Keratinocyte (primary cell): ENCODE measurements at places on chromosomes 7 and 10.
A peak's percentile ranks its signal among the peaks of the same experiment; 100 is the strongest.

DNA sequence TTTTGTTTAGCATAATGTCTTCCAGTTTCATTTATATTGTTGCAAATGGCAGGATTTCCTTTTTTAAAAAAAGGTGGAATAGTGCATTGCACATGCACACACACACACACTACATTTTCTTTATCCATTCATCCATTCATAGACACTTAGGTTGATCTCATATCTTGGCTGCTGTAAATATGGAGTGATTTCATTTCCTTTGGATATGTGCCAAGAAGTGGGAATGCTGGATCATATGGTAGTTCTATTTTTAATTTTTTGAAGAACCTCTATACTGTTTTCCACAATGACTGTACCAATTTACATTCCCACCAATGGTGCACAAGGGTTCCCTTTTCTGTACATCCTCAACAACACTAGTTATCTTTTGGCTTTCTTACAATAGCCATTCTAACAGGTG, 68.9 kb downstream of the EBLN1 start:
- no peak overlapping the region for H3K4me3 ChIP-seq
- no peaks in the 10 kb centered on the region for H3K4me1 ChIP-seq
- H3K27me3 ChIP-seq: no peaks in the 10 kb centered on the region
- no peak for DNase-seq

DNA sequence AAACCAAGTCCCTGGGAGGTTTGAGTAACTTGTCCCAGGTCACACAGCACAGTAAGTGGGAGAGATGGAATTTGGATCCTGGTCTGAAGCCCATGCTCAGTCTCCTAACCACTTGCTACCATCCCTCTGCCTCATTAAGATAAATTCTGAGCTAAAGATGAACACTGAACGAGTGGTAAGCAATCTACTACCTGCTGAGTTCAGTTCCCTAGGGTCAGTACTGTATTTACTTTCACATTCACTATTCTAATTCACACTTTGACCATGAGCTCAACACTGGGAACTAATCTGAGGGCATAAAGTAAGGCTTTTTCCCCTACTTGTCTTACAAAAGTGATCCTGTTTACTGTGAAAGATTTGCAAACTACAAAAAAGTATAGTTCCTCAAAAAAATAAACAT, 2.4 kb downstream of the UROS start:
- H3K36me3 ChIP-seq: peaks cover 7% of the 10 kb centered on the region
- H3K4me1 ChIP-seq: peaks cover 15% of the 10 kb centered on the region
- H3K4me3 ChIP-seq: no peak overlapping the region
- DNase-seq: no peak
- H3K27ac ChIP-seq: no peak overlapping the region

DNA sequence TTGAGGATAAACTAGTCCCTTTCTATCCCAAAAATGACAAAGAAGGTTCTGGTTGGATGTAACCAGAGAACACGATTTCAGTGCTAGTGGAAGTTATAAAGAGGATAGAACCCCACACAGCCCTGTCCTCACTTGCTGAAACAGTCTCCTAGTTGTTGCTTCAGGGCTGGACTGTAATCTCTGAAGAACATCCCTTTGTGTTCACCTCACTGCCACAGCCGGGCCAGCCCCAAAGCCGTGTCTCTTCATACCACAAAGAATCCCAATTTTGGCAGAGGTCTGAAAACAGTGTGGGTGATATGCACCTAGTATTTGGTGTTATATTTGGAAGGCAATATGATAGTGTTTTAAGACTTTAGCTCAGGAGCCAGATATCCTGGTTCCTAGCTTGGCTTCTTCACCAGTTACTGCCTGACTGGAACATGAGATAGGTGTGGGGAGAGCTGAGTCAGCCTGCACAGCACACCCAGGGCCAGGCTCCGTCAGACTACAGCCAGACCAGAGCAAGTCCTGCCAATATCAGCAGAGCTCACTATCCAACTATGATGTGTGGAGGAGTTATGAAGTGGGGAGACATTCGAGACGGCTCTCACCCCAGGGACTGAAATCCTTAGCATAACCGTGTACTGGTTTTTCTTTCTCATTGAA, 21.2 kb downstream of the CYP3A4 start:
- H3K36me3 ChIP-seq: no peaks in the 10 kb centered on the region
- H3K27ac ChIP-seq: peak overlapping the region; percentile 46
- DNase-seq: no peak
- peaks cover 19% of the 10 kb centered on the region for H3K4me1 ChIP-seq
- H3K27me3 ChIP-seq: no peaks in the 10 kb centered on the region

GRCh38 chr10:4656576-4657194, 169.3 kb upstream of the AKR1E2 start:
- no peak for DNase-seq
- H3K36me3 ChIP-seq: peaks cover 5% of the 10 kb centered on the region
- H3K27ac ChIP-seq: no peak overlapping the region
- H3K27me3 ChIP-seq: no peaks in the 10 kb centered on the region

DNA sequence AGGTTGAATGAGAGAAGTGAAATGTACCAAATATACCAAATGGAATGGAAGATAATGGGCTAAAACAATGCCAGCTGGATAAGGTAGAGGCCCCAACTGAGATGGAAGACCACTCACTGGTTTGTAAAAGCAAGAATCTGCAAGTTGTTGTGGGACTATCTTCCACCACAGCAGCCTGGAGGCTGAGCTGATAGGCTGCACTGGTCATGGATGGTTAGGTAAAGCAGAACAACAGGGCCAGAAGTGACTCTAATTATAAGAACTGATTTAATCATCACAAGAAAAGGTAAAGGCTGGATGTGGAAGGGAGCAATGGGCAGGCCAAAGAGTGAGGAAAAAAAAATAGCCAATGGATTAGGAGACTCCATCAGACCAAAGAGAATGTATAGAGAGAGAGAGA, 11.8 kb downstream of the TFEC start:
- no peak overlapping the region for H3K4me3 ChIP-seq
- H3K36me3 ChIP-seq: no peaks in the 10 kb centered on the region
- no peaks in the 10 kb centered on the region for H3K4me1 ChIP-seq
- H3K27me3 ChIP-seq: no peaks in the 10 kb centered on the region
- no peak overlapping the region for H3K27ac ChIP-seq

GRCh38 chr7:37510043-37510634, 61.5 kb upstream of the ELMO1 start:
- H3K4me3 ChIP-seq: no peak overlapping the region
- H3K4me1 ChIP-seq: no peaks in the 10 kb centered on the region
- H3K36me3 ChIP-seq: no peaks in the 10 kb centered on the region
- no peak overlapping the region for H3K27ac ChIP-seq

GRCh38 chr10:31194986-31195385, 124.0 kb upstream of the ZEB1 start:
- no peaks in the 10 kb centered on the region for H3K36me3 ChIP-seq
- DNase-seq: no peak
- H3K27me3 ChIP-seq: peaks cover 6% of the 10 kb centered on the region
- no peaks in the 10 kb centered on the region for H3K4me1 ChIP-seq
- H3K27ac ChIP-seq: no peak overlapping the region

DNA sequence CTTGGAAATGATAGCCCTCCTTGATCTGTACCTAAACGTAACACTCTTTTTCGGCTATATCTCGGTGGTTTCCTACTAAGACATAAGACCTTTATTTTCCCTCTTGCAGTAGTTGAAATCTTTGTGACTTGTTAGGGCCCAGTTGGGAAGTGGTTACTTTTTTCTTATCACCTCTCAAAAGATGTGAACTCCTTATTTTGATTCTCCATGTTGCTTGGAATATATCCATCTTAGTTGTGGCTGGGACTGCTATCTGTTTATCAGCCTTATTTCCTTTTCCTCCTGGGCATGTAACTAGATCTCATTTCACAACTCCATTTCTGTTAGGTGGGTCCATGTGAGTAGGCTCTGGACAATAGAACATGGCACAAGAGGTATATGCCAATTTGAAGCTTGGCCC, 4.1 kb upstream of the CPED1 start:
- no peak overlapping the region for H3K27ac ChIP-seq
- H3K4me1 ChIP-seq: peaks cover 16% of the 10 kb centered on the region

DNA sequence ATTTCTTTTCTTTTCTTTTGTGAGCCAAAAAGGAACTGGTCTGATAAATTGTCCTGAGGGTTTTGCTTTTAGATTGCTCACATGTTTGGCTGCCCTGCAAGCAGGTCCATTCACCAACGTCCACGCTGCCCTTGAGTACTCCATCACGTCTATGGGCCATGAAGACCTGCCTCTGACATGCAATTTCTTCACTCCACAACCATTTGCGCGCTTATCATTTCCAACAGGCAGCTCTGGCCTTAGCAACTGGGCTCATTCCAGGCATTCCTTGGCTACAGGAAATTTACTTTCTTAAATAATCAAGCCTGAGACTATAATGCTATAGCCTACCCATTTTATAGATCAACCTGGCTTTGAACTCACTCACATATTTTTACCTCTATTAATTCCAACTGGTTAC, 408.3 kb upstream of the C7orf33 start:
- no peak for DNase-seq
- no peak overlapping the region for H3K4me3 ChIP-seq
- no peaks in the 10 kb centered on the region for H3K4me1 ChIP-seq
- no peak overlapping the region for H3K27ac ChIP-seq
- H3K36me3 ChIP-seq: no peaks in the 10 kb centered on the region
- H3K27me3 ChIP-seq: no peaks in the 10 kb centered on the region

- no peaks in the 10 kb centered on the region for H3K27me3 ChIP-seq
- H3K27ac ChIP-seq: no peak overlapping the region
- DNase-seq: no peak
- H3K4me1 ChIP-seq: peaks cover 5% of the 10 kb centered on the region
- H3K36me3 ChIP-seq: peaks cover 2% of the 10 kb centered on the region
Measured at GRCh38 chr7:55498142-55498541, 74.2 kb downstream of the VOPP1 start.

- no peaks in the 10 kb centered on the region for H3K36me3 ChIP-seq
- no peak overlapping the region for H3K4me3 ChIP-seq
- no peak for DNase-seq
- no peaks in the 10 kb centered on the region for H3K27me3 ChIP-seq
Measured at GRCh38 chr10:113284635-113285034, 268.2 kb upstream of the HABP2 start.

DNA sequence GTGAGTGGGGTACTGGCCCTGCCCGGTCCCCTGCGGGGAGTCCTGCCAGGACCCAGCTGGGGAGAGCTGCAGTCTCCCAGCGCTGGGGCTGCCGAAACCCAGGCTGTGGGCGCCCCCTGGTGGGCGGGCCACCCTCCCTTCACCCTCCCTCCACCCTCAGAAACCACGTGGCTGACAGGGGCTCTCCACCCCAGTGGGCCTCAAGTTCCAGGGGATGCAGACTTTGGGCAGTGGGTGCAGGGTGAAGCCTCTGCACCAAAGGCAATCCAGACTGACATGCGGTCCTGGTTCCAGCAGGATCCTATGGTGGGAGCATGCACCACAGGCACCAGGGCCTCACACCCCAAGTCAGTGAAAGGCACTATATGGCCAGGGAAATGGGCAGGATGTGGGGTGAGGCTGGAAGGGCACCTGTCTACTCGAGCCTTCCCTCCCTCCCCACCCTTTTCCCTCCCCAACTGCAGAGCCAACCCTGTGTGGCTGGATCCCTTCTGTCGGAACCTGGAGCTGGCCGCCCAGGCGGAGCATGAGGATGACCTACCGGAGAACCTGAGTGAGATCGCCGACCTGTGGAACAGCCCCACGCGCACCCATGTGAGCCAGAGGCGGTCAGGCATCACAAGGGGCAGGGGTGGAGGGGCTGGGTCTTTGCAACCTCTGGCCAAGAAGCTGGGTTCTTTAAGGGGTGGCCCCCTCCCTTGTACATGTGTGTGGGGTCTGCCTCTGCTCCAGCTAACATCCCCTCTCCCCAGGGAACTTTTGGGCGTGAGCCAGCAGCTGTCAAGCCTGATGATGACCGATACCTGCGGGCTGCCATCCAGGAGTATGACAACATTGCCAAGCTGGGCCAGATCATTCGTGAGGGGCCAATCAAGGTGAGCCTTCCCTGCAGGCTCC, 38.8 kb downstream of the PSAP start:
- peaks cover 3% of the 10 kb centered on the region for H3K27me3 ChIP-seq
- DNase-seq: no peak
- no peaks in the 10 kb centered on the region for H3K4me1 ChIP-seq
- peaks cover 19% of the 10 kb centered on the region for H3K36me3 ChIP-seq

DNA sequence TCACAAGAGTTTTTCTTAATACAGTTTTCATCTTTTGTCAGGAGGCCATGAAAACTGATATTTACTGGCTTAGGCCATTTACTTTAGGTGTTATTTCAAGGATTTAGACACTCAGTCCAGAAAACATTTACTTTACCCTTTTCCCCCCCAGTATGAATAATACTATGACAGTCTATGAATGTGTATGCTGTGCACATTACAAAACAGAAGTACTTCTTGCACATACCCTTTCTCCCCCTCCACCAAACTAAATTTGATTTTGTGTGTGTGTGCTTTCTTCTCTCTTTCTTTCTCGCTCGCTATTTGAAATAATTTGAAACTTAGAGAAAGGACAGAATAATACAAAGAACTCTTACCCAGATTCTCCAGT, 41.3 kb downstream of the RBM33 start:
- H3K27ac ChIP-seq: no peak overlapping the region
- H3K27me3 ChIP-seq: no peaks in the 10 kb centered on the region
- no peak for DNase-seq
- H3K4me1 ChIP-seq: no peaks in the 10 kb centered on the region
- H3K36me3 ChIP-seq: peaks cover 6% of the 10 kb centered on the region

DNA sequence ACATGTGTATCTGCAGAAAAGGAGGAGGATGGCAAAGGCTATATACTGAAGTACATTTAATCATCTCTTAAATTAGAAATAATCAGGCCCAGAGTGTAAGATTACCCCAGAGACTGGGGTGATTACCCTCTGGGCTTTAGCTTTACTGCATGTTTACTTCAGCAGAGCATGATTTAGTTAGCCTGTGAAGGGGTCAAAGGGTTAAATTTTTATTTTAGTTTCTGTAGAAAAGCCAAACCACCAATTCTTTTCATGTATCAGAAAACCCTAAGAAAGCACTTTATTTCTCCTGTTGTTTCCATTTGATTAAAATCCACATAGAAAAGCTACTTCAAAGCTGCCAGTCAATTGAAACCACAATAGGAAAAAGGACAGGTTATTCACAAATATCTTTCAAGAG, 101.5 kb upstream of the LSM8 start:
- no peak overlapping the region for H3K27ac ChIP-seq
- no peaks in the 10 kb centered on the region for H3K36me3 ChIP-seq
- H3K4me3 ChIP-seq: no peak overlapping the region
- H3K4me1 ChIP-seq: peaks cover 30% of the 10 kb centered on the region

GRCh38 chr10:14560791-14561765, 213.6 kb downstream of the FAM107B start:
- no peaks in the 10 kb centered on the region for H3K36me3 ChIP-seq
- H3K27ac ChIP-seq: peak overlapping the region; percentile 59
- H3K4me3 ChIP-seq: peak overlapping the region; percentile 8
- H3K4me1 ChIP-seq: peaks cover 15% of the 10 kb centered on the region
- no peaks in the 10 kb centered on the region for H3K27me3 ChIP-seq

DNA sequence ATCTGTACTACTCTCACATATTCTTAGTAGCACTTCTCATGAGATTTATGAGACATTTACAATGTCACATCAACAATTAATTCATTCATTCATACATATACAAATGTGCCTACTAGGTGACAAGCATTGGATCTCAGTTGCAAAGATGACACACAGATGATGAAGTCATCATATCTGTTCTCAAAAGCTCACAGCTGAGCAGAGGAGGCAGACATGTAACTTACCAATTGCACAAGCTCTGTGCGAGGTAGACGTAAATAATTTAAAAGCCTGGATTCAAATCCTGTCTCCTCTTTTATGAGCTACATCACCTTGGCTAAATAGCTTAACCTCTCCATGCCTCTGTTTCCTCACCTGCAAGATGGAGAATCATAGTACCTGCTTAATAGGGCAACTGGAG, 109.4 kb upstream of the FAM133B start:
- H3K27ac ChIP-seq: no peak overlapping the region
- H3K36me3 ChIP-seq: peaks cover 3% of the 10 kb centered on the region
- no peak overlapping the region for H3K4me3 ChIP-seq
- peaks cover 4% of the 10 kb centered on the region for H3K4me1 ChIP-seq
